Activated naive CD4-positive, alpha-beta T cell (primary cell): ENCODE measurements at places on chromosomes 5 and 9.

GRCh38 chr5:66342341-66342880, 198.3 kb downstream of the SREK1 start:
- DNase-seq: no peak

GRCh38 chr5:5980538-5980895, 397.8 kb downstream of the MED10 start:
- no peak for DNase-seq

DNA sequence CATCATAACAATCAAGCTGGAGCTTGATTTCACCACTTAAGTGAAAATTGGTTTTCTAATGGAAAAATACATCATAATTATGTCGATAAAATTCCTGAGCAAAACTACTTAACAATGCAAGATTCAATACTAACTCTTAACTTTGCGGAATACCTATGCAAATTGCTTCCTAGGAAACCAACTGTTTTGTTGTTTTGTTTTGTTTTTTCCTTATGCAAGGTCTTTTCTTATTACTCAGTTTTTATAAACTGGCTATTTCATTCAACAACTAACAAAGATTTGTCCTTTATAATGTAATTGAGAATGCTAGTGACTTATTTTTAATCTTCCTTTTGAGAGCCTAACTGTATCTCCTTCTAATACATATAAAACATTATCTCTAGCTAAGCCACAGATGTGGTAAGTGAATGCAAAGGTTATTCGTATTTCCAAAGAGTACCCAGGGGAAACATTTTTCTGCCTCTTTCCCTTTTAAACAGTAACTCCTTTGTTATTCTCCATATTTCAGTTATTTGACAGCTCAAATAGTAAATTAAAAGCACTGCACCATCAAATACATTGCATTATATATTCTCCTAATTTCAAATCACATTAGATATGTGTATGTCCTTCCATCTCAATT, 609.4 kb downstream of the SLCO4C1 start:
- no peak for DNase-seq

DNA sequence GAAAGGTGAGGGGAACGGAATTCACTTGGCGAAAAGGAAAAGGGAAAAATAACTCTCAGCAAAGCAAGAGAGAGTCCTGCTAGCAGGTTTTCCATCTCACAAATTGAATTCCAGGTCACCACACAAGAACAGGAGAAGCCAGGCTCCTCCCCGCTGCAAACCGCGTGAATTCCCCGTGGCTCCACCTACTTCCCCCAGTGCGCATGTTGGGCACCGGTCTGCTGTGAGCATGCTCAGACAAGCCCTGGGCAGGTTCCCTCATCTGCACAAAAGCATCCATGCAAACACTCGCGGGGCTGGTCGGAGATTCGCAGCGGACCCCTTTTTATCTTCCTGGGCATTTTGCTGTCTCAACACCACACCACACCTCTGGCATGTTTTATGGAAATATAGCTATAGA, 58.5 kb upstream of the S1PR3 start:
- DNase-seq: no peak

DNA sequence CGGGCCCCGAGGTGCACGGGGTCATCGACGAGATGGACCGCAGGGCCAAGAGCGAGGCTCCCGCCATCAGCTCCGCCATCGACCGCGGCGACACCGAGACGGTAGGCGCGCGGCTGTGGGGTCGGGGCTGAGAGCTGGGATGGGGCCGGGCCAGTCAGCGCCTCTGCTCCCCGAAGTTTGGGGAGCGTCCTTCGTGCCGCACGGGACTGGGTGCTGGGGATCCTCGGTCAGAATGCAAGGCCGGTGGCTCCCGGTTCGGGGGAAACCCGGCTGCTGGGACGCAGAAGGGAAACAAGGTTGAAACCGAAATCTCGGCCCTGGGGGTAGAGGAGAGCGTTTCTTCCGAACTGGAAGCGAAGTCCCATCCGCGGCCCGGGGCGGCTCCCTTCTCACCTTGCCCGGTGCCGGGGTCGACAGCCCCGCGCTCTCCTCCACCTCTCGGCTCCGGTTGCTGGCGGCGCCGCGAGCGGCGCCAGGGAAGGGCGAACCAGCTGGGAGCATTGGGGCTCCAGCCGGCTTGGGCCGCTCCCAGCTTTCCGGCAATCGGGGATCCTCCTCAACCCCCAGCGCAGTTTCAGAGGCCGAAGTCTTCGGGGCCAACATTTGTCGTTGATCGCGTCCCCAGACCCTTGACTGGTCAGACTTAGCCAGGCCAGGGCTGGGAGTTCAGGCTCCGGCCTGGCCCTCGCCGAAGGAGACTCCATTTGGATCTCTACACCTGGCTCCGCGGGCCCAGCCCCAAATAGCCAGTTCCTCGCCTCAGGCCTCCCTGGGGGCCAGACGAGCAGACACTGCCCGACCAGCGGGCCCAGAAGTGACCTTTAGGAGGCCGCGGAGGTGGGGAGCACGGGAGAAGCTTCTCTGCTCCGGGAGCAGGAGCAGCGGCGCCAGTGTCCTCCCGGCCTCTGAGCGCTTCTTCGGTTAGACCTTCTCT, 1.1 kb downstream of the LHX2 start:
- no peak for DNase-seq

DNA sequence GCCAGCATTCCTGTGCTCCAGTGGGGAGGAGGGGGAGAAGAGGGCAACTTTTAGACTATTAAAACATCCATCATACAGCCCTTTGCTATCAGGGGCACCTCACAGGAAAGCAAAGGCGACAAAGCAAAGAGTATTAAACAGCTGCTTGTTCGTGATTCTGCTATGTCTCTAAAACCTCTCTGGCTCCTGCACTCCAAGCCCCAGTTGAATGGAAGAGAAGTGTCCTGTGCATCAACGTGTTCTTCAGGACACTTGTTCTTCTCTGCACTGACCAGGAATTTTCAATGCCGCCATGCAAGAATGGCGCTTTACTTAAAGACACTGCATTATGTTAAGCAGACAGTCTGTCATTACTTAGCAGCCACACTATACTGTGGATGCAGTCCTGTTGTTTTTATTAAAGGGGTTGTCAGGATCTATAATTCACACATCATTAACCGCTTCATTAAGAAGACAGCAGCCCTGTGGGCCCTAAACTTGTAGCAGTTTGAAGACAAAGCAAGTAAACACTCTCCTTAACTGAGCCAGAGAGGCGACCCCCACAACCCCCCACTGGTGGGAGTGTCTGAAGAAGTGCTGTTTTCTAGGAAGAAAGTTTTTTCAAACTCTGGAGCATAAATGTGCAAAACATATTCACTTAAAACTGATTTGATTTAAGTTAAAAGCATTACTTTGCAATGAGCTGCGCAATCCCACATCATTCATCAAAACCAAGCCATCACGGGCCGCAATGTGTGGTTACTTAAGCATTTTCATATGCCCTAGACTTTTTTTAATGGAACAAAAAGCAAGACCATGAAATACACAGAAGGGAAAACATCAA, 164.5 kb downstream of the ZNF608 start:
- no peak for DNase-seq

- no peak for DNase-seq
Measured at GRCh38 chr5:92050970-92051369, 667.9 kb upstream of the ARRDC3 start.

GRCh38 chr5:116531635-116532034, 43.0 kb downstream of the SEMA6A start:
- no peak for DNase-seq

- no peak for DNase-seq
Measured at GRCh38 chr5:93755716-93756115, 14.3 kb upstream of the POU5F2 start.

DNA sequence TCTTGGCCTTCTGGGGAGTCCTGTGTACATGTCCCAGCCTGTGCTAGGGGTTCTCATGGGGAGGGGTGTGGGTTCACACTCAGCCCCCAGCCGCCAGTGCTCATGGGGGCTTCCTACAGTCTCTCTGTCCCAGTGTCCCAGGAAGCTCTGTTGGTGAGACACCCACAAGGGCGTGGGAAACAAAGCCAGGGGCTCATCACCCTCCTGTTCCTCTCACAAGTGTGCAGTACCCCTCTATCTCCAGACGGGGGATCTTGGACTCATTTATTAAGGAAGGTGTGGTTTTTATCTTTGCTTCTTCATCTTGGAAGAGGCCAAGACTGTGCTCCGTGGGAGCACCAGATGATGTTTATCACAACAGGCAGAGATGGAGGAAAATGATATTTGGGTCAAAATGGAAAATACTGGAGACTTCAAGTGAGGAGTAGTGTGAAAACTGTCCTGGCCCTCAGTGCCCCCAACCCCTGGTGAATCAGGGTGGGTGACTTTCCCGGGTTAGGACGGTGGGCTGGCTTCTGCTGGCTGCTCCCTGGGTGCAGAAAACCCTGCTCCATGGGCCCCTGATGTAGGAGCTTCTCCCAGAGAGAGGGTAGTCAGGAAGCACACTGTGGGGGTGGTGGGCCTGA, 15.2 kb downstream of the TMEM171 start:
- no peak for DNase-seq

DNA sequence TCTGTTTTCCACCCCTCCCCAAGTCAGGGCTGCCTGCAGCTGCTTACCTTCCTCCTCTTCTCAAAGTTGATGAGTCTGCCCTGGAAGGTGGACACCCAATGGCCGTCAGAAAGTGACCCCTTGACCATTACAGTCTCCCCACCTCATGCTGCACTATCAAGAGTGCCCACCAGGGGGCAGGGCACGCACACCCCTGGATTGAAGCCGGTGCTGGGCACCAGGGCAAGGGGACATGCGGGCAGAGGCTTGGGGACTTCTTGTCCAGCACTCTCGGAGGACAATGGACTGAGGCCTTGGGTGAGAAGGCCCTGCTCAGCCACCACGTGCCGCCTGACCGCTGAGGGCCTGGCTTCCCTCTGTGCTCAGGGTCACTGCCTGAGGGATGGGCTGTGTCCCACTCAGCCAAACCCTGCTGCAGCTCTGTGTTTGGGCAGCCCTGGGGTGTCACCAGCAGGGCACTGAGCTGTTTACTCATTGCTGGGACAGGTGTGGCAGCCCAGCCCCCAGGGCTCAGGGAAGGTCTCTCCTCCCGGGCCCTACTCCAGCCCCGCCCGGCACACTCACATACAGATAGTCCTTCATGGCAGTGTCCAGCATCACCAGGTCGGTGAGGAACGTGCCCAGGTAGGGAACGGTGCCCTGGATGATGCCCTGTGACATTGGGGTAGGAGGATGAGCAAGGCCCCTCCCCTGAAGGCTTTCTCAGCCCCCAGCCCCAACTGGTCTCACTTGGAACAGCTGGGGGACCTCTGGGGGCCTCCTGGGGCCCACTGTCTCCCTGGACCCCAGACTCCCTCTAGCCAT, 17.7 kb downstream of the RALGDS start:
- peak; percentile 48 for DNase-seq

DNA sequence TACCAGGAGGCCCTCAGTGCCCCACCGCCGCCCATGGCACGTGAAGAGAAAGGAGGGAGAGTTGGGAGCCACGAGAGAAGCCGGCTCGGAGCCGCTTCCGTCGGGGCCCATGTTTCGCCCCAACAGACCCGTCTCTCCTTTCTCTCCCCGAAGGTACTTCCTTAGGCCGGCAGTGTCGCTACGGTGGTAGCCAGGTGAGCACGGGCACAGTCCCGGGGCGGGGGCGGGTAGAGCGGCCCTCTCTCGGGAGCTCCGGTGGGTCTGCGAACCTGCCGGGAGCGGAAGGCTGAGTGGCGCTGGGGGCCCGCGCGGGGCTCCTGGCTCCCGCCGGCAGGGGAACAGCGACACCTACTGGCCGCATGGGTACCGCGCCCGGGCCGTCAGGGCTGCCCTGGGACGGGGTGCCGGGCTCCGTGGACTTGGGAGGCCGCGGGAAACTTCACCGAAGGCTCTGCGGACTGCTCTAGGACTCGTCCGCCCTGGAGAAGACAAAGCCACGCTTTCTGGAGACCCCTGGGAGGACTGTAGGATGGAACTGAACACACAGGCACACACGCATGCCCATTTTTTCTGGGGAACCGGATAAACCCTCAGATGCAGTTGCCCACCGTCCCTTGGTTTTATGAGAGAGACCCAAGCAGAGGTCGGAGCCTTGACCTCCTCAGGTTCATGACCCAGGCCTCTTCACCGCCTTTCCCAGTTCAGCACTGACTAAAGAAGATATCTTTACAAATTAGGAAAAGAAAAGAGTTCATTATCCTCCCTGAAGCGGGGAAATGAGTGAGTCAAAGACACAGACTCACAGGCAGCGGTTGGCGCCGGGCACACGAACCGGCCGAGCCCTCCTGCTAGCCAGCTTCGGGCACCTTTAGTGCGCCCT, 202.5 kb downstream of the MEF2C start:
- DNase-seq: peak; percentile 73

- DNase-seq: no peak
Measured at GRCh38 chr5:176711883-176712282, 64.6 kb downstream of the TSPAN17 start.

GRCh38 chr9:76292658-76293057, 101.6 kb downstream of the RFK start:
- DNase-seq: no peak

DNA sequence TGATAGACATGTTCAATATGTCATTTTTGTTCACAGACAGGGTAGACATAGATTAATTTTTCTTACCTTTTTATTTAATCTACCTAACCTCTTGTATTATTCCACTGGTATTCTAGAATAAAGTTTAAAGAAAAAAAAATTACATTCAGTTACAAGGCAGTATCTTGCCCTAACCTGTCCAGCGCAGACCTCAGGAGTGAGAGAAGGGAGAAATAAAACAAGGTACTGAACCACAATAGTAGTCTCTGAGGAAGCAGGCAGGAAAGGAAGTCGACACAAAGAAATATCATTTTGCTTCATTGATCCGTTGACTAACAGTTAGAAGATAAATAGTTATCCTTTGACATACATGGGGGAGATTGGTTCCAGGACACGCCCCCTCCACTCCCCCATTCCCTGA, 12.5 kb upstream of the ADAMTSL1 start:
- DNase-seq: no peak

GRCh38 chr9:37398464-37399025, 24.0 kb upstream of the GRHPR start:
- DNase-seq: no peak
